Activated T-helper 9 cell treated with anti-CD3 and anti-CD28 coated beads, Interleukin-2, amount 50 U/mL, for 16 hours (primary cell): ENCODE measurements at places on chromosomes 1 and 21.
A peak's percentile ranks its signal among the peaks of the same experiment; 100 is the strongest.

DNA sequence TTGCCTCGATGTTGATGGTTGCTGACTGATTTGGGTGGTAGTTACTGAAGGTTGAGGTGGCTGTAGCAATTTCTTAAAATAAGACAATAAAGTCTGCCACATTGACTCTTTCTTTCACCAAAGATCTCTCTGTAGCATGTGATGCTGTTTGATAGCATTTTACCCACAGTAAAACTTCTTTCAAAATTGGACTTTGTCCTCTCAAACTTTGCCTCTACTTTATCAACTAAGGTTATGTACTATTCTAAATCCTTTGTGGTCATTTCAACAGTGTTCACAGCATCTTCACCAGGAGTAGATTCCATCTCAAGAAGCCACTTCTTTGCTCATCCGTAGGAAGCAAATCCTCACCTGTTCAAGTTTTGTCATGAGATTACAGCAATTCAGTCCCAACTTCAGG lies 93.2 kb downstream of the PHTF1 start:
- no peak for DNase-seq

GRCh38 chr1:28064064-28064463 lies 24.3 kb downstream of the EYA3 start:
- no peak for DNase-seq

GRCh38 chr1:64171246-64171645 lies 32.2 kb upstream of the UBE2U start:
- no peak for DNase-seq

- peak; percentile 55 for DNase-seq
These were observed 78.6 kb downstream of the KCNN3 start for GRCh38 chr1:154791292-154792166.

DNA sequence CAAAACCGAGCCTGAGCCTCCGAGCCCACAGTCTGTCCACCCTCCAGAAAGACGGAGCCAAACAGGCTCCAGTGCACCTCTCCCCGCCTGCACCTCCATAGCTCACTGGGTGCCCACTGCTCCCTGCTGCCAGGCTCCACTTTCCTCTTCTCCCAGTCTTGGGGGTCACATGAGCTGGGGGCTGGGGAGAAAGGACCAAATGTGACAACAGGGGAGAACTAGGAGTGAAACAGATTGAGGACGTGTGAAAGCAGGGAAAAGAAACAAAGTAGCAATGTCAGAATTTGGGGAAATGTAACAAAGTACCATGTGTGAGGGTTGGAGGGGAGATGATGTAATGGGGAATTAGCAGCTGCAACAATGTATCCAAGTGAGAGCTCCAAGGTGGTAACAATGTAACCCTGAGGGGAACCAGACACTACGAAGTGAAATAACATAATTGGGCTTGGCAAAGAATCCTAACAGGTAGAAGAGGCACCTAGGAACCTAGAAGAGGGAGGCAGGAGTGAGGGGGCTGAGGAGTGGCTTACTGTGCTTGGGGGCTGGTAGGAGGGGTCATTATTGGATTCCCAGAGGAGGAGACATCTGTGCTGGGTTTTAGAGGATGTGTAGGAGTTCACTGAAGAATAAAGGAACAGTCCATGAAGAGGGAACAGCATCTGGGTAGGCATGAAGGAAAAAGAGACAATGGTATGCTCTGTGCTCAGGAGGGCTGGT lies 12.5 kb downstream of the SDC3 start:
- no peak for DNase-seq

DNA sequence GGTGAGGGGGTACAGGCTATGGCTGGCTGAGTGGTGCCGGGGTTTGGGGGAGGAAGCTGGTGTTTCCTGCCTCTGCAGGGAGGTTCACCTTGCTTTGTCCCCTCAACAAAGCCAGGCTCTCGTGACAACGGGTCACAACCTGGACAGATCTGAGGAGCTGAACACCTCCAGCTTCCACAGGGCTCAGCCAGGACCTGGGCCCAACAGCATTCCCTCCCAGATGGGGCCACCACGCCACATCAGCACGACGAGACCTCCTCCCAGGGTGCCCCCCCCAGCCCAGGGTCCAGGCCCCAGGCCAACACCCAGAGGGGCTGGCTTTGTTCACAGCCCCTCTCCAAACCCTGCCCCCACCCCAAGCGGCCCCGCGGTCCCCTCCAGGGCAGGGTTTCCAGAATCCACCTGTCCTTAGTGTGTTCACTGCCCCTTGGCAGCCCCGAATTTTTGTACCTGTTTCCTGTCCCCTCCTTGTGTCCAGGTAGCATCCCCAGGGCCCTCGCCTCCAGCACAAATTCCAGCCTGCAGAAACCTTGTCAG lies 34.7 kb downstream of the UBE2G2 start:
- no peak for DNase-seq

DNA sequence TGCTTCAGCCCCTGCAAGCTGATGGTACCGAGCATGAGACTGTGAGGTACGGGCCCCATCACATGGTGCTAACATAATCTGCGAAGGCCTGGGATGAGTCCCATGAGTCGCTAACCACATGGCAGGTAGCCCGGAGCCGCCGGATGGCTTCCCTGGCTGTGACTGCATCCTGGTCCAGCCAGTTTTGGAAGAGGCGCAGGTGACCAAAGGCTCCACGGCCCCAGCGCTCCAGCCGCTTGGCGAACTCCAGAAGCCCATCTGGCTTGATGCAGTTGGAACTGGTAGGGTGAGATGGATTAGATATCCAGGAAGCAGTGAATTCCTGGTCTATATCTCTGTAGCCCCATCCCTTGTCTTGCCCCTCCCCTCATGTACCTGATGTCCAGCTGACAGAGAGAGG lies 24.6 kb downstream of the LRRC41 start:
- no peak for DNase-seq

DNA sequence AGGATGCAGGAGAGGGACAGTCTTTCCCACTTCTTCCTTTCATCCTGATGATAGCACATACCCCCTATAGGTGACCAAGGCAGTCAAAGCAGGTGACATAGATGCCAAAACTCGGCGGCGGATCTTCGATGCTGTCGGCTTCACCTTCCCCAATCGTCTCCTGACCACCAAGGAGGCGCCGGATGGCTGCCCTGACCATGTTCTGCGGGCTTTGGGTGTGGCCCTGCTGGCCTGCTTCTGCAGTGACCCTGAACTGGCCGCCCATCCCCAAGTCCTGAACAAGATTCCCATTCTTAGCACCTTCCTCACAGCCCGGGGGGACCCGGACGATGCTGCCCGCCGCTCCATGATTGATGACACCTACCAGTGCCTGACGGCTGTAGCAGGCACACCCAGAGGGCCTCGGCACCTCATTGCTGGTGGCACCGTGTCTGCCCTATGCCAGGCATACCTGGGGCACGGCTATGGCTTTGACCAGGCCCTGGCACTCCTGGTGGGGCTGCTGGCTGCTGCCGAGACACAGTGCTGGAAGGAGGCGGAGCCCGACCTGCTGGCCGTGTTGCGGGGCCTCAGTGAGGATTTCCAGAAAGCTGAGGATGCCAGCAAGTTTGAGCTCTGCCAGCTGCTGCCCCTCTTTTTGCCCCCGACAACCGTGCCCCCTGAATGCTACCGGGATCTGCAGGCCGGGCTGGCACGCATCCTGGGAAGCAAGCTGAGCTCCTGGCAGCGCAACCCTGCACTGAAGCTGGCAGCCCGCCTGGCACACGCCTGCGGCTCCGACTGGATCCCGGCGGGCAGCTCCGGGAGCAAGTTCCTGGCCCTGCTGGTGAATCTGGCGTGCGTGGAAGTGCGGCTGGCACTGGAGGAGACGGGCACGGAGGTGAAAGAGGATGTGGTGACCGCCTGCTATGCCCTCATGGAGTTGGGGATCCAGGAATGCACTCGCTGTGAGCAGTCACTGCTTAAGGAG lies 2.9 kb downstream of the NCDN start:
- DNase-seq = no peak

DNA sequence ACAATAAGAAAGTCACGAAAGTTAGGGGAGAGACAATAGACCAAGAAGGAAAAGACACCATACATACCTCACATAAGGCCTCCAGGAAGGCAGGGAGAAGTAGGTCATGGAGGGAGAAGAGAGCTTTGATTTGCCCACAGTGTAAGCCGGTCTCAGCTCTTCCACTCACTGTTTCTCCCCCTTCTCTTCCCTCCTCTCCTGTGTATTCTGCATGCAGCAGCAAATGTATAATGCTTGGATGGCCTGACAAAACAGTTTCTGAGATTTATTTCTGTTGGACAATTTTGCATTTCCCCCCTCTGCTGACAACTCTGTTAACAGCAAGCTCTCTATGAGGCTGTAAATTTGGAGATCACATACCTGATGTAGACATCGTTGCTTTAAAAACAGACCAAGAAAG lies 318.9 kb downstream of the OMA1 start:
- no peak for DNase-seq
